Activated CD4-positive, alpha-beta memory T cell treated with anti-CD3 and anti-CD28 coated beads for 36 hours (primary cell): ENCODE measurements at places on chromosomes 4 and X. TPM values are rescaled to one million over a fixed set of nuclear protein-coding genes. Genes with fewer than 3 reads are reported as not detected.

DNA sequence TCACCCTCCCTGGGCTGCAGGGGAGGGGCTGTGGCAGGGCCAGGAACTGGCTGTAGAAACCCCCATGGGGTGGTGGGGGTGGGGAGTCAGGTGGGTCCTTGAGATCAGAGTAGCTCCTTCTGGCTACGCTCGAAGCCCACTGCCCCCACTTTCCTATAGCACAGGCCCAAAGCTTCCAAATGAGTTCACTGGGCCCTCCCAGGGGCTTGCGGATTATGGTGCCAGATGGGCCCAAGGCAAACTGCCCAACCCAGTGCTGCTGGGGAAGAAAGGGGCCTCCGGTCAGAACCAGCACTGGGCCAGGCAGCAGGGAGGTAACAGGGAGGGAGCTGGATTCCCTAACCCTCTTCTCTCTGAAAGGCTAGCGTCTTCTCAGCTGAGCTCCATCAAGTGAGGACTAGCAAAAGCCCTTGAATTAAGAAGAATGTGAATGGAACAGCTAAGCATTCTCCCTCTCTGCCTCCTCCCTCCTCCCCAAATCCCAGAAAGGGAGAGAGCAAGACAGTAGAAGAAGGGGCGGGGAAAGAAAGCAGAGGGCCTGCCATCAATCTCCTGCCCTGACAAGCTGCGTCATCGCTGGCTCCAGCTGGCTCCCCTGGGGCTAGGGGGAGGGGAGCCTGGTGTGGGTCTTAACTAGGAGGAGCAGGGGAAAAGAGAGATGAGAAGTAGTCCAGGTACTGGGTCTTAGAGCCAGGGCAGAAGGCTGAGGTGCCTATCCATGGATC lies 34.7 kb downstream of the FRMPD3 start:
- no peak for DNase-seq

GRCh38 chr4:81335122-81335912 lies 120.3 kb upstream of the PRKG2 start:
- DNase-seq, result no peak

Gene GIMD1
- not detected for total RNA-seq

Gene BANK1
- total RNA-seq, result not detected
